ENCODE measurements at places on chromosomes 7 and 10.

DNA sequence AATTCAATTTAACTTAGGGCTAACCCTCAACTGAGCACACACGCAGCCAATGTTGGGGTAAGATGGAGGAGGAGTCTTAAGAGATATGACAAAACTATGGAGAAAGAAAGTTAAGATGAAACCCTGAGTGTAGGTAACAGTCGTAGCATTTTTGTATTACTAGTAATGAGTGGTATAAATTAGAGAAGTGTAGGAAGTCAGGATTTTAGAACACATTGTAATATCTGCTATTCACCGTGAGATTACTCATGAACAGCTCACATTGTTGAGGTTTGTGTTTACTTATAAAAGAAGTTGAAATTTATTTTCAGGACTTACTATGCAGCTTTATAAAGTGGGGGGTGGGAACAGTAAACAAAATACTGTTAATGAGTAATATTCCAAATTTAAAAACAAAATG is 107.2 kb downstream of the ARHGAP21 start:
- DNase-seq, result no peak

- no peak for DNase-seq
Observed at GRCh38 chr10:70772627-70773026, 12.6 kb downstream of the TBATA start.

DNA sequence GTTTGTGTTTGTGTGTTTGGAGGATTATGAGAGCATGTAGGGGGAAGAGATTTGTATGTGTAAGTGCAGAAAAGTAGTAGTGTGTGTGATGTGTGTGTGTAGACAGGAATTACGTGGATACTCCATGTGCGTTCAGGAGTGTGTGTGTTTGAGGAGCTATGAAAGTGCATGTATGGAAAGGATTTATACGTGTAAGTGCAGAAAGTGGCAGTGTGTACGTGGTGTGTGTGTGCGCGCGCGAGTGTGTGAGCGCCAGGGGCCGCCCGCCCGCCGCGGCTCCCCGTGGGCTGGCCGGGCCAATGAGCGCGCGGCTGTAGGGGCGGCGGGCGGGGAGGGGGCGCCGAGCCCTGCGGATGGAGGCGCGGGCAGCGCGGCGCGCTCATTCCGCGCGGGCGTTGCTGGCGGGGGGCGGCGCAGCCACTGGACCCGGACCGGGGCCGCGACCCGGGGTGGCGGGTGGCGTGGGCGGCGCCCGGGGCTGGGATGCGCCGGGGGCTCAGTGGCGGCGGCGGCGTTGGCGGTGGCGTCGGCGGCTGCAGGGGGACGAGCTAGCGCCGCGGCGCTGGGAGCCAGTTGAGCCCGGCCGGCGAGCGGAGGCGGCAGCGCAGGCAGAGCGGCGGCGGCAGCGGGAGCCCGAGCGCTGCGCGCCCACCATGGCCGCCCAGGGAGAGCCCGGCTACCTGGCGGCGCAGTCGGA is at the start of gene BICC1:
BICC1 (plus strand) TSS at position 382 of the 697 bp plus-strand sequence; CDS start at position 654, 272 bp downstream.
- no peak for DNase-seq

GRCh38 chr7:137110091-137110509 is 233.4 kb downstream of the PTN start:
- no peak for DNase-seq

GRCh38 chr7:93055543-93056107 is 62.2 kb downstream of the SAMD9 start:
- peak; percentile 56 for DNase-seq

DNA sequence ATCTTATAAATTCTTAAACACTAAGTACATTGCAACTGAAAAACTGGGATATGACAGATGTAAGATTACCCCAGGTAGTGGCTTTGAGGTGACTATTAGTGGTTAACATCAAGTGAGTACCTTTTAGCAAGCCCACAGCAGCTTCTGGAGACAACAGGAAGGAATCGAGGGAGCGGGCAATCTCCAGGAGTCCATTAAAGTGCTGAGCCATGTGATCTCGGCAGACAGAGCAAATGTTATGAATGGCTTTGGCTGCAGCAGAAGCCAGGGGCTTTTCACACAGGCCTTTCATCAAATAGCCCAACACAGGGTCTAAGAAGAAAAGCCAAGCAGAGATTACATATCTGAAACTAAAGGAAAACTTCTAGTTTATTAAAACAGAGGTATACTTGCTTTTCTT is 48.9 kb downstream of the IRF5 start:
- DNase-seq, result no peak

DNA sequence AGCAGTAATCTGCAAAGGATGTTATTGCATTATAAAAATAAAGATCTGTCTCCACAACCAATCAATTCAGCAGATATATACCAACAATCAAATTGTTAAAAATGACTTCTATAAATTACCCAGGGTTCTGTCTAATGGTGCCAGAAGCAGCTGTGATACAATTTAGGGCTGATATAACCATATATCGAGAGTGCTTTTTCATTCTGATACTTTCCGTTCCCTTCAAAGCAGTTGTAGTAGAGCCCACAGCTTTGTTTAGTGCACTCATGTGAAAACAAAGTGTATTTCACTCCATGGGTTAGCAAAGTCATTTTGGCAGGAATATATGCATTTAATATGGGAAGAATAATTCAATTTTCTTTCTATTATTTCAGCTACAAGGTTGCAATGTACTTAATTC is 83.1 kb upstream of the CHCHD3 start:
- DNase-seq, result no peak

DNA sequence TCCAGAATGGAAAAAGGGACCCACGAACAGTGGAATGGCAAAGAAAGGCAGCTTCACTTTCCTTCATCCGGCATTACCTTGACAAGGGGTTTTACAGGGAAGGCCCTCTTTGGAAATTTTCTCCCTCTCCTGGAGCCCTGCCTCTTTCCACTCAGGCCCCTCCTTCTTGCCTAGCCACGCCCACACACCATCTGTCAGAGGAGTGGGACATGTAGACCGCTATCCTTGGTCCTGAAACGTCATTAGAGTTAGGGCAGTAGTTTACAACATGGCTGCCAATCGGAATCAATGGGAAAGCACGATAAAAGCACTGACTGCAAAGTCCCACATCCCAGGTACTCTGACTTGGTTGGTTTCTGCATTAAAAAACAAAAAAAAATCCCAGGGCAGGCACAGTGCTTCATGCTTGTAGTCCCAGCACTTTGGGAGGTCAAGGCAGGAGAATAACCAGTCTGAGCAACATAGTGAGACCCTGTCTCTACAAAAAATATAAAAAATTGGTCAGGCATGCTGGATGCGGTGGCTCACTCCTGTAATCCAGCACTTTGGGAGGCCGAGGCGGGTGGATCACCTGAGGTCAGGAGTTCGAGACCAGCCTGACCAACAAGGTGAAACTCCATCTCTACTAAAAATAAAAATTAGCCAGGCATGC is 96.4 kb downstream of the MARCHF5 start:
- DNase-seq, result no peak

GRCh38 chr7:149624006-149624405 is 126.4 kb upstream of the ZNF746 start:
- DNase-seq, result no peak

DNA sequence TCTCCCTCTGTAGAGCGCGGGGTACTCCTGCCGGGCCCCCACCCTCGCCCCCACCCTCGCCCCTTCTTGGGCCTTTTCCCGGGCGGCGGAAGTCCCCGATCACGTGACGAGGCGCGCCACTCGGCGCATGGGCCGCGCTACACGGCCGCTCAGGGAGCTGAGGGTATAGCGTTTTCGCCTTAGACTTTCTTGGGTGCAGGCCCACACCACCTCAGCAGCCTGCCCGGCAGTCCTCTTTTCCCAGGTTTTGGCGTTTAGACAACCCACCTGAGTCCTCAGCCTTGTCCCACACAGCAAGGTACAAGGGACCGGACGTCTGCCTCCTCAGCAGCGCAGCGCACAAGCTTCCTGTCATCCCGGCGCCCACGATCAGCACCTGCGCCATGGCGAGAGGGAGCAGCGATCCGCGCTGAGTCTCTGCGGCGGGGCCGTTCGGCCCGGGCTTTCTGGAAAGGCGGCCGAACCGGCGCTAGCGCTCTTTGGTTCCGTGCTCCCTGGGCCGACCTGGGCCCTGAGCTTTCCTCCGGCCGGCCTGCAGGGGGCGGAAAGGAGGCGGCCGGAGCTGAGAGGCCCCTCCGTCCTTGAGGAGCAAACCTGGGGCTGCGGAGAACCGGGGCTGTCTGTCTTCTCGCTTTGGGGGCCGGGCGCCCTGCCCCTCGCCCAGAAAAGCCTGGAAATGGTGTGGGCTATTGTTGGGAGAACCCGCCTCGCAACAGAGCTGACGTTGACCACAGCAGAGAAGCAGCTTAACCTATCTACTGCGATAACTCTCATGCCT is at the start of gene RNLS:
RNLS (minus strand) TSS at position 513 of the 778 bp plus-strand sequence.
- DNase-seq, result no peak

DNA sequence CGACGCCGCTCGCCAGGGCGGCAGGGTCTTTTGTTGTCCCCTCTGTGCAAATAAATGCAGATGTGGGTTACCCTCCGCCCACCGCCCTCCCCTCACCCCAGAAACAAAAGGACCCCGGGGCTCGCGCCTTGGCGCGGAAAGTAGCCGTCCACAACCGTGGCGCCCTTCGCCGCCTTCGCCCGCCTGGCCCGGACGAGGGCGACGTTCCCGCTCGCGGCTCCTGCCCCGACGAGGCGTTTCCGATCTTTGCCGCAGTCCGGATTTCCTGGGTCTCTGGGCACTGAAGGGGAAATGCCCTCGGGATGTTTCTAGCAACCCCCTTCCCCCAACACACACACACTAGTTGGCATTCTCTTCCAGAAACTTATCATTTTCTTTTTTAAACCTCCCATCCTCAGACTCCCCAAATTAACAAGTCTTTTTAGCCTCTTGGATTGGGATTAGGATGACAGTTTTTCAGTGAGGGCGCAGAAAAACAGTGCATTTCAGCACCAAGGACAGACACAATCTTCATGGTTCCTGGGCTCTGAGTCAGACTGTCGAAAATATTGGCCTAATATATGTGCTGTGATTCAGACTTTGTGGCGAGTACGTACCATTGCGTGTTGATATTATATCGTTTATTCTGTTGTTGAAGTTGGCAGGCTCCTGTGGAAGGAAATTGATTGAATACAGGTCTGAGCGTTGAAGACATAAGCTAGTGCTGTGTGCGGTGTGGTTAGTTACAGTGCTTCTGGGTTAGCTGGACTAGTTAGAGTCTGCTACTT is 771 bp downstream of the PHYHIPL start:
- peak; percentile 39 for DNase-seq

- no peak for DNase-seq
Observed at GRCh38 chr10:37035853-37036252, 89.5 kb upstream of the ANKRD30A start.

DNA sequence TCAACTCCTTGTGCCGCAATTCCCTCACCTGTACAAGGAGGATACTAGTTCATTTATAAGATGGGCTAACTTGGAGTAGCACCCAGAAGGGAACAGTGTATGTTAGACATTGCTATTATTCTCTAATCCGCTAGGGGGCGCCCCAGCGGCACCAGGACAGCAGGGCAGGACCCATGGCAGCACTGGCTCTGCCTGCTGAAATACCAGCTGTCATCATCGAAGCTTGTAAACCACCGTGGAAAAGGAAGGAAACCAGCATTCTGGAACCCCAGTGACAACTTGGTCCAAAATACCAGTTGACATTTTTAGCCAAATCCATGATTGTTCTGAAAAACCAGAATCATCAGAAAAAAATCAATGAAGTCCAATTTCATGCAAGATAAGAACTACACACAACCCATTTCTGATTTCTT is 134.4 kb downstream of the ITGA8 start:
- peak; percentile 29 for DNase-seq

GRCh38 chr10:21732067-21732772 is 198.2 kb downstream of the MLLT10 start:
- peak; percentile 67 for DNase-seq

- no peak for DNase-seq
Observed at GRCh38 chr10:87546971-87547413, 42.3 kb downstream of the MINPP1 start.

DNA sequence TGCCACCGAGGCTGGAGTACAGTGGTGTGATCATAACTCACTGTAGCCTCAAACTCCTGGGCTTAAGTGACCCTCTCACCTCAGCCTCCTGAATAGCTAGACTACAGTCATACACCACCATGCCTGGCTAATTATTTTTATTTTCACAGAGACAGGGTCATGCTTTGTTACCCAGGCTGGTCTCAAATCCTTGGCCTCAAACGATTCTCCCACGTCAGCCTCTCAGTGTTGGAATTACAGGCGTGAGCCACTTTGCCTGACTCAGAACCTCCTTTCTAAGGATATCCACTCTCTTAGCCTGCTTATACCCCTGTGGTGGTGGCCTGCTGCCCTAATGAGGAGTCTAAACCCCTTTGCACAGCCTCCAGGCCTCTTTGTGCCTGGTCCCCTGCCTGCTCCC is 4.2 kb upstream of the IGFBP1 start:
- DNase-seq, result no peak

GRCh38 chr10:86182150-86182549 is 184.4 kb downstream of the GRID1 start:
- DNase-seq, result no peak

GRCh38 chr7:132532281-132532680 is 44.0 kb downstream of the PLXNA4 start:
- no peak for DNase-seq

- DNase-seq, result no peak
Observed at GRCh38 chr7:137968890-137969289, 33.0 kb downstream of the CREB3L2 start.

DNA sequence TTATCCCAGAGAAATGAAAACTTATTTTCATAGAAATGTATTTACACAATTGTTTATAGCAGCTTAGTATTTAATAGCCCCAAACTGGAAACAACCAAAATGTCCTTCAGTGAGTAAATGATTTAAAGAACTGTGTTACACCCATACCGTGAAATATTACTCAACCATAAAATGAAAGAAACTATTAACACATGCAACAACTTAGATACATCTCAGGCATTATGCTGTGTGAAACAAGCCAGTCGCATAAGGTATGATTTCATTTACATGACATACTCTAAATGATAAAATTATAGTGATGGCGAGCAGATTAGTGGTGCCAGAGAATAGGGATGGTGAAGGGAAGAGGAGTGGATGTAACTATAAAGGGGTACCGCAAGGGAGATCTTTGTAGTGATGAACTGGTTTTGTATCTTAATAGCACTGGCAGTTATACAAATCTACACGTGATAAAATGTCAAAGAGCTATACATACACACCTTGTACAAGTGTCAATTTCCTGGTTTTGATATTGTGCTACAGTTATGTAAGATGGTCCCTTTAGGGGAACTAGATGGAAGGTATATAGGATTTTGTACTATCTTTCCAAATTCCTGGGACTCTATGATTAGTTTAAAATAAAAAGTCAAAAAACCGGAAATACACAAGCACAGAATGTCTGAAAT is 40.5 kb downstream of the MACC1 start:
- DNase-seq, result no peak

DNA sequence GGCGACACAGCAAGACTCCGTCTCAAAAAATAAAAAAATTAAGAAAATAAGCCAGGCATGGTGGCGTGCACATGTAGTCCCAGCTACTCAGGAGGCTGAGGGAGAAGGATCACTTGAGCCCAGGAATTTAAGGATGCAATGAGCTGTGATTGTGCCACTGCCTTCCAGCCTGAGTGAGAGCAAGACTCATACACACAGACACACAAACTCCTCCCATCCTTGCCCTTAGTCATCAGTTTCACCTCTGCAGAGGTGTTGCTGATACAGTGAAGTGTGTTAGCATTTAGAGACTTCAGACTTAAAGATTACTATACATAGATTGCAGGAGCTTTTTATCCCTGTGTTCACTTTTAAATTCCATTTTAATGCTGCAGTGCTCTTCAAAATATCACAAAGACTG is 5.5 kb upstream of the H2AZ2 start:
- no peak for DNase-seq
